Stimulated activated CD8-positive, alpha-beta memory T cell treated with anti-CD3 and anti-CD28 coated beads, Interleukin-4, amount 100 ng/mL, for 4 hours (primary cell): ENCODE measurements at places on chromosomes 3 and 15.

- no peak for DNase-seq
Measured at GRCh38 chr3:40387895-40388254, 891 bp downstream of the ENTPD3 start.

GRCh38 chr3:5186089-5186857, 1.2 kb upstream of the EDEM1 start:
- no peak for DNase-seq

DNA sequence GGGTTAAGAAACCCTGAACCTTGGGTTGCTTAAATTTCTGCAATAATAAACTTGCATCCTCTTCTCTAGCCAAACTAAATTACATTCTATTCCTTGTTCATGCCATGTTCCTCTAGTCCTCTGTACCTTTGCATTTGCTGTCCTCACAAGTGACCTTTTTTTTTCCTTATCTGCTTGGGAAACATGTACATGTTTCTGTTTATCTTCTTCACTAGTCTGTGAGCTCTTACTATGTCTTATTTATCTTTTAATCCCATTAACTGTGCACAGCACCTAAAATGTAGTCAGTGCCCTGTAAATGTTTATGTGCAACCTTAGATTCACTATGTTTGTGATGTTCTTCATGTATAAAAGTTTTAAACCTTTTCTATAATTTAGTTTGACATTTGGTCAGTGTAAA, 61.9 kb downstream of the REC114 start:
- DNase-seq = no peak

DNA sequence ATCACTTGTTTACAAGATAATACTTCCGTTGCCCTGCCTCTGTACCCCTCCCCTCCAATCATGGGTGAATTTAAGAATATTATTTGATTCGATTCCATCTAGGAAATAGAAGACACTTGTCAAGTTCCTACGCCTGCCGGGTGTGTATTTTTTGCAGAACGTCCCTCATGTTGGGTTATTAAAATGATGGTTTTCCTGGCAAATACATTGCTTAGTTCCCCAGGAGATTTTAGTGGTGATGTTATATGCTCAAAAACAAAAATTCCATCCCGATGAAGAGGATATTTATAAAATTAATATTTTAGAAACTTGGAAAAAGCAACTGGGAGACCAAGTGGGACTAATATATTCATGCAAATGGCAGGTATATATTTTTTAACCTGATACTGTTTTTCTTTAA, 548.4 kb downstream of the EDEM1 start:
- no peak for DNase-seq

DNA sequence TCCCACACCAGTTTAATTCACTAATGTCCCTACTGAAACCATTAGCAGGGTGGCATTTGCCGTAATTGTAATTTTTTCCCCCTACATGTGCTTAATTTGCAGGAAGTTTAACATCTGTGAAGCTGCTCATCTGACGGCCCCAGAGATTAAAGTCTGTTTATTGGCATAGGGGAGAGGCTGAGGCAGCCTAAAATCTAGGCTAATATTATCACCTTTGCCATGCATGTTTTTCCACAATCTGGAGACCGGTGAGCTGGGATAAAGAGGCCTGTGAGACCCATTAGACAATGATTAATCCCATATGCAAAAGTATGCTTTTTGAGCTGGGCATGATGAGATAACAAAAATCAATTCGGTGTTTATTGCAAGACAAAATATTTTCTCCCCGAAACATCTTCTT, 561.2 kb upstream of the ALCAM start:
- no peak for DNase-seq

DNA sequence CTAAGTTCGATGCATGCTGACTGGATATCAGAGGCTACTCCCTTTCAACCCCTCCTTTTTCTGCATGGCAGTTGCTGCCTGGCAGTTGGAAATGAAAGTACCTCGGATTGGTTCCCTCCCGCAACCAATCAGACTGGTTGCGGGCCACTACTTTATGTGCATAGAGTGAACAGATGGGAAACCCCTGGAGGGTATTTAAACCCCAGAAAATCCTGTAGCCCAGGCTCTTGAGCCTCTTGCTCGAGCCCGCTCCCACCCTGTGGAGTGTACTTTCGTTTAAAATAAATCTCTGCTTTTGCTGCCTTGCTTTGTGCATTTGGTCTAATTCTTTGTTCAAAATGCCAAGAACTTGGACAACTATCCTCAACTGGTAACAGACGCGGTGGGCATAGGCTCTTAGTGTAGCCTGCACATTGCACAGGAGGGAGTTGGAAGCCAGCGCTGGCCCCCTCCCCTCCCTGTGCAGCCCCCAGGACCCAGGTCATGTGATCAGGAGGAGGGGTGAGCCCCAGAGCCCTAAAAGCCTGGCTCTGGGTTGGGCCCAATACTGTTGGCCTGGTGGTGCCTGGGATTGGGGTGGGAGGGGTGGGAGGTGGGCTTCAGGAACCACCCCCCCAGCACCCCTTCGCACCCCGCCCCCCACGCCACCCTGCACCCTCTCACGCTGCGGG, 26.8 kb downstream of the RHCG start:
- DNase-seq = no peak

DNA sequence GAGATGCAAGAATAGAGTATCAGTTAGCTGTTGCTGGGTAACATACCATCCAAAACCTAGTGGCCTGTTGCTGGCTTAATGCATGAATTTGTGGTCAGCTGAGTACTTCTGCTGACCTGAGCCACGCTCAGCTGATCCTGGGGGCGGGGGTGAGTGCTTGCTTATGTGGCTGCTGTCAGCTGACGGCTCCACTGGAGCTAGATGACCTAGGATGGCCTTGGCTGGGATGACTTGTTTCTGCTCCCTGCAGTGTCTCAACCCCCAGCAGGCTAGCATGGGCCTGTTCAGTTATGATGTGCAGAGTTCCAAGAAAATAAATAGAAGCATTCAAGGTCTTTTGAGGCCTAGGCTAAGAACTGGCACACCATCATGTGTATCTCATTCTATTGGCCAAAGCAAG, 63.9 kb downstream of the FBLN2 start:
- no peak for DNase-seq

DNA sequence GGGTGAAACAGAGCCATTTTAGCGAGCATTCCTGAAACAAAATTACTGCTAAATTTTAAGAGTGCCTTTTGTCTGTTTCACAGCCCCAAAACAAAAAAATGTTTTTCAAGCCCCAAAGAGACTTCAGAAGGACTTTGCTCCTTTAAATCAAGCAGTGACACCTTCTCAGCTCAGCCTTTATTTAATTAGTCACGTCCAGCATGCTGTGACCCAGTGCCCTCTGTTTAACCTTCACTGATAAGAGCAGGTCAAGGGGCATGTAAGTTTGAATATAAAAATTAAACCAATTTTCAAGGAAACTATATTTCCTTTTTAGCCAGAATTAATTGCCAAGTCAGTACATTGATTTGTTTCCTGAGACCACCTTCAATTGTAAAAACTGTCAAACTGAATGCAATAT, 40.6 kb downstream of the ISL2 start:
- DNase-seq = no peak

GRCh38 chr15:42919308-42919707, 1.3 kb downstream of the TTBK2 start:
- no peak for DNase-seq

DNA sequence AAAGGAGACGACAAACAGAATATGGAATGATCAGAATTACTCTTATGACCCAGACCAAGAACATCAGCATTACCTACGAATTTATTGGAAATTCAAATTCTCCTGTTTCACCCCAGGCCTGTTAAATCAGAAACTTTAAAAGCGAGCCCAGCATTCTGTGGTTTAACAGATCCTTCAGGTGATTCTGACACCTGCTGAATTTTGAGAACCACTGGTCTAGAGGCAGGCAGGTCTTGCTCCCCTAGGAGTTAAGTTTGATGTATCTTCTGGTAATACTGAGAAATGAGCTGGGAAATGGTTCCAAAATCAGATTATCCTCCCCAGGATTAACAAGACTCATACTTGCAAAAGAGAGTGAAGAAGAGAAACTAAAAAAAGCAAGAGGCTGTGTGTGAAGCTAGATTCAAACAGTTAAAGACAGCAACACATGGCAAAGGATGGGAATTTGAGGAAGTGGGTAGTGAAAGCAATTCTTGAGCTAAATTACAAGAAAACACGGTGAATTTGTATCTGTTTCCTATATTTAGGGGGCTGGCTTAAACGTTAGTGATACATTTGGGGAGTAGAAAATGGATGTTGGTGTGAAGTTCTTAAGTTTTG, 66.0 kb downstream of the FLNB start:
- DNase-seq = no peak

DNA sequence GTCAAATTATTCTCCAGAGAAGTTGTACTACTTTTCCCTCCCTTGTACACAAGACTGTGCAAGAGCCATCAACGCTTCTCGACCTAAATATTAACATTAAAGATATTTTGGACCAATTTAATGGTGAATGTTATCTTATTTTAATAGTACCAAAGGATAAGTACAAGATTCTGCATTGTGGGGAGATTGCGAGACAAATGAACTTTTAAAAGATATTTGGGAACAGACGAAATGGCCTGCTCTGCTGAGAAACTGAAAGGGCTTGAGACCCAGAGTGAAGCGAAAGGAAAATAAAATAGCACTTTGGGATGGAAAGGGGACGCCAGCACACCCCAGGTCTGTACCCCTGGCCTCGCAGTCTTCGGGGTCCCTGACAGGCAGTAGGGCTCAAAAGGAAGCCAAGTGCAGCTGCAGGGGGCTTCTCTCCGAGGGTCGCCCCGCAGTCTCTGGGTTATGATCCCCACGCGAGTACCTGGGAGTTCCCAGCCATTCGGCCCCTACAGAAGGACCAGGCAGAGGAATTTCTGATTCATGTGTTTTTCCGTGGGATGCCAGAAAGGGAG, 97.6 kb upstream of the VGLL3 start:
- no peak for DNase-seq

- DNase-seq = no peak
Measured at GRCh38 chr3:181713280-181713647, 1.5 kb downstream of the SOX2 start.

- no peak for DNase-seq
Measured at GRCh38 chr15:50257924-50258323, 7.6 kb downstream of the HDC start.

DNA sequence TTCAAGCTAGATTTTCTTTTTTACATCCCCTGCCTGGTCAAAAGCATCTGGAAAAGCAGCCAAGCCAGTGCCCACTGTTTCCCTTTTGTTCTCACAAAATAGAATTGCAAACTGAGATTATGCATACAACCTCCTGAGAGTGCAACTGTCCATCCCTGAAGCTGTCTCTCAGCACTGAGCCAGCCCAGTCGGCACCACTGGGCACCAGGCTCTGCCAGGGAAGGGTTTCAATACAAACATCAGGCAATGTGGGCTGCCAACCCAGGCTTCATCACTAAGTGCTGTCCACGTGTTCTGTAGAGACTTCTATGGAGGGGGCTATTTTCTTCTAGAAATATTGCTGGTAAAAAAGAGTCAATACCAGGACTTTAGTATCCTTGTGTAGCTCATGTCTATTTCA, 356.3 kb upstream of the TBL1XR1 start:
- no peak for DNase-seq
